ENCODE measurements at places on chromosomes 13 and 19. TPM values are rescaled to one million over a fixed set of nuclear protein-coding genes. Genes with fewer than 3 reads are reported as not detected.

The LRRC8E gene
- polyA plus RNA-seq = 4.6 TPM

DNA sequence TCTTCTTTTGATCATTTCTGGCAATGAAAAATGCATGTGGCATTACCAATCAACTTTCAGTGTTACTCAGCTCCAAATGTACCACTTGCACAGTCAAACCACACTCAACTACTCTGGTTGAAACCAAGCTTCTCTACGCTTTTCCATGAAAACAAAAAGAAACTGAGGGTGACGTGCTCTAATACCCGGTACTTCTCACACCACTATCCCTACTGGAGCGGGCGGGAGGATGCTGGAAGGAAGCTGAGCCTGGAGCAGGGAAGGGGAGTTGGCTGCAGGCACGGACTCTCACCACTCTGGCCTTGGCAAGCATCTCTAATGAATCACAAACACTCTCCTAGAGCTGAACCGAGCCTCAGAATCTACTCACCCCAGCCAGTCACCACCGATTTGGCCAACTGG lies 48.2 kb downstream of the STK24 start:
- DNase-seq = peak; percentile 10
- H3K36me3 ChIP-seq = no peaks in the 10 kb centered on the region
- no peaks in the 10 kb centered on the region for H3K27me3 ChIP-seq
- no peak overlapping the region for H3K4me3 ChIP-seq
- H3K4me1 ChIP-seq = no peaks in the 10 kb centered on the region
- H3K27ac ChIP-seq = no peak overlapping the region

The HSD17B14 gene
- 39.1 TPM for polyA plus RNA-seq

The EPSTI1 gene
- polyA plus RNA-seq = 3.7 TPM

DNA sequence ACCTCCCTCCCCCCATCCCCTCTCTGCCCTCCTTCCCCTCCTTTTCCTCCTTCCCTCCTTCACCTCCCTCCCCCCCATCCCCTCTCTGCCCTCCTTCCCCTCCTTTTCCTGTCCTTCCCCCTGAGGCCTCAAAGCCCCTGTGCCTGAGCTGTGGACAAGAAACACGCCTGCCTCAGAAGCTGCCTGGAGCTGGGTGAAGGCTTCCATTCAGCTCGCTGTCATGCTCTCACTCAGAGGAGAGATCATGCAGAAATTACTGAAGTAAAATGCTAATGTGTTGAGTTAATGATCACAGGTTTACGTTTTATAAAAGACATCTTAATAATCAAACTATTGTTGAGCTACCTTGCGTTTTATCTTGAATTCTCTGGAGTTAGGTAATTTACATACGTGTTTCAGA lies 114.5 kb downstream of the ATP11A start:
- no peak overlapping the region for H3K4me3 ChIP-seq
- no peak overlapping the region for H3K27ac ChIP-seq
- no peaks in the 10 kb centered on the region for H3K27me3 ChIP-seq
- no peaks in the 10 kb centered on the region for H3K36me3 ChIP-seq
- no peaks in the 10 kb centered on the region for H3K4me1 ChIP-seq

DNA sequence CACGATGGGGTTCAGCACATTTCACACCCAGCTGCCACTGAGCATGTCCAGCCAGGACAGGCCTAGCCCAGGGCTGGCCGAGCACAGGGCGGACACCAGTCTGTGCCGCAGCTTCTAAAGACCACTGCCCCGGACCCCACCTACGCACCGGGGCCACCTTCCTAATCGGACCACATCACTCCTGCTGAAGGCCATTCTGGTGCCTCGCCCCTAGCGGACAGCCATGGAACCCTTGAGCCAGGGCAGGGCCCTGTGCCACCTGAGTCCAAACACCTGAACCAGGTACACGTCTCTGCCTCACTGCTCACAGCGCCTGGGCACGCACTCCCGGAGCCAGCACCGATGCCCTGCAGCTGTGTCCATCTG lies 8.4 kb upstream of the C13orf46 start:
- no peaks in the 10 kb centered on the region for H3K27me3 ChIP-seq
- H3K27ac ChIP-seq = no peak overlapping the region
- peaks cover 7% of the 10 kb centered on the region for H3K36me3 ChIP-seq
- no peaks in the 10 kb centered on the region for H3K4me1 ChIP-seq
- no peak for DNase-seq

DNA sequence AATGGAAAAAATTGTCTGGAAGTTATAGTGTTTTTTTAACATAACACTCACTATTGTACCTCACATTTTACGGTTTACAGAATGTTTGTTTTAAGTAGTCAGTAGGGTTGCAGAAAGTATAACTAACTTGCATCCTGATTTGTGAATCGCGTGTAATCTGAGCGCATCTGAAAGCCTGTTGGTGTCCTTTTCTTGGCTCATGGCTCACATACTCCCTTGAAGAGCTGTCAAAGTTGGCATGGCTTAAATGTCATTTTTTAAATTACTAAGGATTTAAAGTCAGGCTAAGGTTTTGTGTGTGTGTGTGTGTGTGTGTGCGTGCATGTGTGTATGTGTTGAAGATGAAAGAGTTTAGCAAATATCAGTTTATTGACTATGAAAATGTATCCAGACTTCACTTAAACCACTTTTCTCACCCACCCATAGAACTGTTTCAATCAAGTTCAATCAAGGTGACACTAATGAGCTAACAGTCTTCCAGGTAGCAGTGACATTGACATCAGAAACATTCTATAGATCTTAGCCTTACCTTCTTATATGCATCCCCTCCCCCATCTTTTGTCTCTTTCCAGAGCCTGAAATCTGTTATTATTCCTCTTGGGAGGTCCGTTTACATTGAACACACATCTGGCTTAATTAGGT lies 480.4 kb upstream of the SGCG start:
- H3K27me3 ChIP-seq = no peaks in the 10 kb centered on the region
- H3K27ac ChIP-seq = no peak overlapping the region
- no peaks in the 10 kb centered on the region for H3K4me1 ChIP-seq
- DNase-seq = peak; percentile 80
- H3K4me3 ChIP-seq = no peak overlapping the region
- H3K36me3 ChIP-seq = no peaks in the 10 kb centered on the region

DNA sequence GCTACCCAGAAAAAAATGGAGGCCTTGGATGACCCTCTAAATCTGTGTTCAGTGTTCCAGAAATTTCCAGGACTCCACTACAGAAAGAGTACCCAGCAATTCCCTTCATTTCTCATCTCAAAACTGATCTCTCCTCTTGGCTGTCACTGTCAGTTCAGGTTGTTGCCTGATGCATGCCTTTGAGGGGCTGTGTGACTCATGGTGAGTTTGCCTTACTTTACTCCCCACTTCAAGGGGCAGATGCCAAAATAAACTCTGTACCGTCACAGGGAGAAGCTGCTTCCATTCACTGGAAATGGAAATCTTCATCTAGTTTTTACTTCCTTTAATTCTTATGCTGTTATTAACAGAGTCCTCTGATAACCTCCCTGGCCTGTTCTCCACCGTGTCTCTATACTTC lies 1075.0 kb downstream of the DIAPH3 start:
- H3K27me3 ChIP-seq = no peaks in the 10 kb centered on the region
- no peaks in the 10 kb centered on the region for H3K36me3 ChIP-seq
- H3K27ac ChIP-seq = no peak overlapping the region
- no peaks in the 10 kb centered on the region for H3K4me1 ChIP-seq
- DNase-seq = no peak

GRCh38 chr13:72062566-72062965 lies 195.6 kb upstream of the DACH1 start:
- no peaks in the 10 kb centered on the region for H3K27me3 ChIP-seq
- no peaks in the 10 kb centered on the region for H3K36me3 ChIP-seq
- no peak overlapping the region for H3K4me3 ChIP-seq
- H3K4me1 ChIP-seq = peaks cover 2% of the 10 kb centered on the region
- H3K27ac ChIP-seq = no peak overlapping the region

GRCh38 chr19:38437917-38438316 lies 4.4 kb downstream of the RYR1 start:
- H3K27me3 ChIP-seq = peaks cover 3% of the 10 kb centered on the region
- DNase-seq = no peak
- H3K4me3 ChIP-seq = no peak overlapping the region
- no peaks in the 10 kb centered on the region for H3K4me1 ChIP-seq
- H3K36me3 ChIP-seq = no peaks in the 10 kb centered on the region
- H3K27ac ChIP-seq = no peak overlapping the region

The ATP1A3 gene
- polyA plus RNA-seq = 0.10 TPM

- no peak for DNase-seq
- no peak overlapping the region for H3K27ac ChIP-seq
- H3K27me3 ChIP-seq = no peaks in the 10 kb centered on the region
- no peak overlapping the region for H3K4me3 ChIP-seq
- no peaks in the 10 kb centered on the region for H3K4me1 ChIP-seq
Observed at GRCh38 chr13:52780092-52780491, 40.5 kb upstream of the CNMD start.

- H3K27ac ChIP-seq = no peak overlapping the region
- no peak overlapping the region for H3K4me3 ChIP-seq
Observed at GRCh38 chr13:27147530-27148170, 24.0 kb downstream of the USP12 start.

DNA sequence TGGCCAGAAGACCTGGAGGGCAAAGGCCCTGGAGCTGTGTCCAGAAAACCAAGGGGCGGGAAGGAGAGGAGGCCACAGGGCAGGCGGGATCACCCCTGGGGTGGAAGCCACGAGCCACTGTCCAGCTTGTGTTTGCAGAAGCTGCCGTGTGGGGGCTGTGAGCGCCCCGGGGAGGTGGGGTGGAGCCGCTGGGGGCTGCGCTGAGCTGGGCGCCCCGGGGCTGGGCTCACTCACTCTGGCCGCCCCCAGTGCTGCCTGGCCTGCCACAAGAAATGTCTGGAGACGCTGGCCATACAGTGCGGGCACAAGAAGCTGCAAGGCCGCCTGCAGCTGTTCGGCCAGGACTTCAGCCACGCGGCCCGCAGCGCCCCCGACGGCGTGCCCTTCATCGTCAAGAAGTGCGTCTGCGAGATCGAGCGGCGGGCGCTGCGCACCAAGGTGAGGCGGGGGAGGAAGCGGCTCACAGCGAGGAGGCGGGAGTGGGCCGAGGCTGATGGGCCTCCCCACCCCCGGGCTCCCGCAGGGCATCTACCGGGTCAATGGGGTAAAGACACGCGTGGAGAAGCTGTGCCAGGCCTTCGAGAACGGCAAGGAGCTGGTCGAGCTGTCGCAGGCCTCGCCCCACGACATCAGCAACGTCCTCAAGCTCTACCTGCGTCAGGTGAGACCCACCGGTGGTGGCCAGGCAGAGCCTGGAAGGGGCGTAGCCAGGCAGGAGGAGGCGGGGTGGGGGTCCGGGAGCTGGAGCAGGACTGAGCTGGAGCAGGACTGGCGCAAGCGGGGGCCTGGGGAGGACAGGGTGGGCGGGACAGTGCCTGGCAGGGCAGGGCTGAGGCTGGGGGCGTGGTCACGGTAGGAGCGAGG lies 13.6 kb downstream of the POLR2E start:
- no peaks in the 10 kb centered on the region for H3K27me3 ChIP-seq
- no peak overlapping the region for H3K27ac ChIP-seq
- no peak overlapping the region for H3K4me3 ChIP-seq
- H3K4me1 ChIP-seq = no peaks in the 10 kb centered on the region
- DNase-seq = no peak
- H3K36me3 ChIP-seq = no peaks in the 10 kb centered on the region

- no peaks in the 10 kb centered on the region for H3K36me3 ChIP-seq
- H3K4me3 ChIP-seq = no peak overlapping the region
- H3K4me1 ChIP-seq = no peaks in the 10 kb centered on the region
- no peaks in the 10 kb centered on the region for H3K27me3 ChIP-seq
Observed at GRCh38 chr19:35107545-35107944, 8.1 kb upstream of the FXYD3 start.

- H3K27me3 ChIP-seq = peaks cover 34% of the 10 kb centered on the region
- DNase-seq = no peak
- H3K4me3 ChIP-seq = no peak overlapping the region
- H3K27ac ChIP-seq = no peak overlapping the region
Observed at GRCh38 chr13:94972262-94972661, 259.9 kb upstream of the SOX21 start.

DNA sequence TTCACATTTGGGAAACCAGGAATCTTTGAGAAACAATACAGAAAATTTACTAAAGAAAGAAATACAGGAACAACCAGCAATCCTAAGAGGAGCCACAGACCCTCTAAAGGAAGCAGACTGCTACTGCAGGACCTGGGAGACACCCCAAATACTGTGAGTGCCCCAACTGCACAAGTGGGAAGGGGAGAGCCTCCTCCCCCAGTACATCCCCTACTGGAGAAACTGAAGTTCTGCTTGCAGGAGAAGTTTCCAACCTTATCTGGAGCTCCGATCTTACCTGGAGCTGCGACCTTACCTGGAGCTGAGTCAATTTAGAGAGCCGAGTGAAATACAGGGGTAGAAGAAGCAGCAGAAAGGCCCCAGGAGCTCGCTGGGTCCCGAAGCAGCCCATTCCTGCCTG lies 236.4 kb upstream of the SPRY2 start:
- no peak overlapping the region for H3K4me3 ChIP-seq
- DNase-seq = no peak
- peaks cover 13% of the 10 kb centered on the region for H3K4me1 ChIP-seq
- no peaks in the 10 kb centered on the region for H3K27me3 ChIP-seq

DNA sequence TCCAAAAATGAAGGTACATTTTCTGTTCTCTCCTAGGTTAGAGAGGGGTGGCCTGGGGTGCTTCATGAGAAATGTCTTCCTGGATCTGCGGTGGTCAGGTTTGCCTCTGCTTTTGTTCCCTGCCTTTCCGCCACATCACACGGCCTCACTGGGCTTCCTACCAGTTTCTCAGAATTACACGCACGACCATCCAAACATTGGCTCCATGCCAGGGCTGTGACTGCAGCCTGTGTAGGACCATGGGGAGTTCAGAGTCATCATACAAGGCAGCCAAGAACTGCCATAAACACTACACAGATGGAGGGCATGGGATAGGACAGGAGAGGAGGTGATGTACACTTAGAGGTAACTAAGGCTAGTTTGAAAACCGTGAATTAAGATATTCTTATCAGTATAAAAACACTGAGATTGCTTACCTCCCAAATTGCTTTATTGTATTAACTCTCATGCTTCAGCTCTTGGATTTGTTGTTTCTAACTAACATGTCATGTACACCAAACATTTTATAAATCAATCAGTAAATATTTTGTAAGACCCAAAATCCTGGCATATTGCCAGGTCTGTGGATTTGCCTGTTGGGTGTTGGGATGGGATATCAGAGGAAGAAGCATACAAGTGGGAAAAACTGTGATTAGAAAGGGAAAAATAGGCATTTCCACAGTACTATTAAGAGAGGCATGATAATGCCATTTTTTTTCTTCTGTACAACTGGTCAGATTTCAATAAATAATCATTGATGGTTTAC lies 45.2 kb downstream of the CDADC1 start:
- H3K4me3 ChIP-seq = no peak overlapping the region
- DNase-seq = peak; percentile 94
- H3K27ac ChIP-seq = no peak overlapping the region
- H3K27me3 ChIP-seq = no peaks in the 10 kb centered on the region
- peaks cover 2% of the 10 kb centered on the region for H3K36me3 ChIP-seq

The CGB1 gene
- polyA plus RNA-seq = not detected

The SIAH3 gene
- 0.06 TPM for polyA plus RNA-seq

DNA sequence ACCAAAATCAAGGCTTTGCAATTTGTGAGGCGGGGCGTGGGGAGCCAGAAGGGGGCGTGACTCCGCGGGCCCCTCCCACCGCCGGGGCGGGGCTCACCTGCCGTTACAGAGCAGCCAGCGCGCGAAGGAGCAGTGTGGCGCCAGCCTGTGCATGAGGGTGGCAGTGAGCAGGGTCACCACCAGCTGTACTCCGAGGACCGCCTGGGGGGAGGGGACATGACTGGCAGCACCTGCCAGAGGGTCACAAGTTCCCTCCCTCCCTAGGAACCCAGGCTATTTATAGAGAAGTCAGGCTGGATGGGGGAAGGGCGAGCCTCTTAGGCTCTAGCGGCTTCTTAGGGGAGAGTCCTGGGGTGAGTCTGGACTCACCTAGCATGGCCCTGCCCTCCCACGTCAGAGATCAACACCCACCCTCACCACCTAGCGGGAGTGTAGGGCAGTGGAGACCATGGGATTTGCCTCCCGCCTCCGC lies 3.6 kb downstream of the TMEM161A start:
- H3K4me1 ChIP-seq = peaks cover 3% of the 10 kb centered on the region
- no peak overlapping the region for H3K27ac ChIP-seq
- DNase-seq = peak; percentile 53
- no peaks in the 10 kb centered on the region for H3K36me3 ChIP-seq
- H3K27me3 ChIP-seq = no peaks in the 10 kb centered on the region
